ENCODE measurements at places on chromosomes 5 and 9. TPM values are rescaled to one million over a fixed set of nuclear protein-coding genes. Genes with fewer than 3 reads are reported as not detected.
A peak's percentile ranks its signal among the peaks of the same experiment; 100 is the strongest.

GRCh38 chr5:162683284-162683683 is 615.7 kb downstream of the GABRG2 start:
- no peaks in the 10 kb centered on the region for H3K4me1 ChIP-seq
- no peak for DNase-seq

- H3K36me3 ChIP-seq: peaks cover 3% of the 10 kb centered on the region
- H3K27ac ChIP-seq: peak overlapping the region; percentile 96
- peak; percentile 76 for DNase-seq
- H3K27me3 ChIP-seq: no peaks in the 10 kb centered on the region
- peaks cover 59% of the 10 kb centered on the region for H3K4me1 ChIP-seq
Observed at GRCh38 chr5:759111-759751, 25.3 kb downstream of the ZDHHC11B start.

DNA sequence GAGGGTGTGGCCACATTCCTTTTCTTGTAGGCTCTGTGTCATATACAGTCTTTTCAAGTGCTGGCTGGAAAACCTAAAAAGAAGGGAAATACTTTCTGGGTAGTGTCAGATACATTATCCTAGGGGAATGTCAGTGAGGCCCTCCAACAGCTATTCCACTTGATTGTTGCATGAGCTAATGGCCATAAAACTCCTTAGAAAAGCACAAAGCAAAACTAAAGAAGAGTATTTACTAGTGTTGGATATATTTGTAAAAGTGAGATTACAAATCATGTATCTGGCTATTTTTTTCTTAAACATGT is 829 bp downstream of the ANXA1 start:
- peak overlapping the region; percentile 69 for H3K4me3 ChIP-seq
- DNase-seq: no peak
- peaks cover 70% of the 10 kb centered on the region for H3K4me1 ChIP-seq
- H3K27me3 ChIP-seq: no peaks in the 10 kb centered on the region
- peak overlapping the region; percentile 86 for H3K27ac ChIP-seq

GRCh38 chr5:138574744-138575193 is 432 bp downstream of the HSPA9 start:
- no peaks in the 10 kb centered on the region for H3K27me3 ChIP-seq
- H3K27ac ChIP-seq: peak overlapping the region; percentile 98
- peaks cover 49% of the 10 kb centered on the region for H3K4me1 ChIP-seq
- H3K36me3 ChIP-seq: peaks cover 43% of the 10 kb centered on the region
- no peak for DNase-seq
- H3K4me3 ChIP-seq: peak overlapping the region; percentile 85

DNA sequence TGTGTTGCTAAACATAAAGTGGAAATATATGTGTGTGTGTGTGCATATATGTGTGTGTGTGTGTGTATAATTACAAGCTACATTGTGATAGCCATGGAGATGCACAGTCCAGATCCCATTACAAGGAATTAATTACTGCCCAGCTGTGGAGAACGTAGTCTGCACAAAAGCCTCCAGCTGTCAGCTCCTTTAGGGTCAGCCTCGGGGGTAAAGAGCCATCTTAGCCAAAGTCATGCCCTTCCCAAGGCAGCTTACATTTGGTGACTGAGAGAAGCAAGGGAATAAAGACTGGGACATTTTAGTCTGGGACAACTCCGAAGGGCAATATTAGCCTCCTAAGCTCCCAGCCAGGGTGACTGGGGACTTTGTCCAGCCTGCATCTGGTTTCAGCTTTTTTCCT is 21.9 kb upstream of the FOCAD start:
- no peak overlapping the region for H3K27ac ChIP-seq
- no peak for DNase-seq
- no peaks in the 10 kb centered on the region for H3K27me3 ChIP-seq
- no peaks in the 10 kb centered on the region for H3K36me3 ChIP-seq

DNA sequence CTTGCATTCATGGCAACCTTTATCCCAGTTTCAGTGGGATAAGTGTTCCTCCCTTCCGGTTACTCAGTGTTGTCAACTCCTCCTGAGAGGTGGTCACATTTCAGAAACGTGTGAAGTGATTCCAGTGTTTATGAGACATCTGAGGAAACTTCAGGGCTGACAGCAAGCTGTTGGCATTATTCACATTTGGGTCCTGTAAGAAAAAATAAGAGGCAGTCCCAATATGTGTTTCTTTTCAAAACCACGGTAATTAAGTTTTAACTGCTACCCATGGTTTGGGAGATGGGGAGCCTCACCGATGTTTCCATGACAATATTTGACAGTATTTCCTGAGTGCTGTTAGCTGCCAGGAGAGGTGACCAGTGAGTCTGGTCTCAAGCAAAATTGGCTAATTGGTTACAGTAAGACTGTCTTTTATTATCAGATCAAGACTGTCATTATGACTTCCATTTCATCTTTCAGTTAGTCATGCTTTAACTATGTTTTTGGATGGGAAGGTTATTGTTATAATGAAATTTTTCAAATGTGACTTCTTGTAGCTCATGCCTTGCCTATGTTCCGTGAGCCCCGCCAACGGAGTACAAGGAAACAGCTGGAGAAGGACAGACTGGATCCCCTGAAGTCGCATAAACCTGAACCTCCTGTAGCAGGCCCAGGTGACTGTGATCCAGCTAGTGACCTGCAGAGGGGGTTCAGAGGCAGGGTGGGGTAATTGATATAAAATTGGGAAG is 115.3 kb downstream of the GDNF start:
- H3K27ac ChIP-seq: no peak overlapping the region
- no peaks in the 10 kb centered on the region for H3K4me1 ChIP-seq
- no peak overlapping the region for H3K4me3 ChIP-seq
- H3K36me3 ChIP-seq: peaks cover 58% of the 10 kb centered on the region
- H3K27me3 ChIP-seq: no peaks in the 10 kb centered on the region

- no peaks in the 10 kb centered on the region for H3K4me1 ChIP-seq
- H3K27me3 ChIP-seq: no peaks in the 10 kb centered on the region
- no peak overlapping the region for H3K4me3 ChIP-seq
- H3K36me3 ChIP-seq: peaks cover 85% of the 10 kb centered on the region
- no peak for DNase-seq
- no peak overlapping the region for H3K27ac ChIP-seq
Observed at GRCh38 chr5:43536972-43537371, 19.9 kb downstream of the PAIP1 start.

Gene INSL6
- not detected for total RNA-seq

Gene POC5
- 2.7 TPM for total RNA-seq

GRCh38 chr9:68473790-68474189 is 66.9 kb downstream of the TMEM252 start:
- no peaks in the 10 kb centered on the region for H3K36me3 ChIP-seq
- H3K27me3 ChIP-seq: no peaks in the 10 kb centered on the region
- H3K27ac ChIP-seq: peak overlapping the region; percentile 10
- no peak overlapping the region for H3K4me3 ChIP-seq
- peaks cover 72% of the 10 kb centered on the region for H3K4me1 ChIP-seq
- DNase-seq: no peak

DNA sequence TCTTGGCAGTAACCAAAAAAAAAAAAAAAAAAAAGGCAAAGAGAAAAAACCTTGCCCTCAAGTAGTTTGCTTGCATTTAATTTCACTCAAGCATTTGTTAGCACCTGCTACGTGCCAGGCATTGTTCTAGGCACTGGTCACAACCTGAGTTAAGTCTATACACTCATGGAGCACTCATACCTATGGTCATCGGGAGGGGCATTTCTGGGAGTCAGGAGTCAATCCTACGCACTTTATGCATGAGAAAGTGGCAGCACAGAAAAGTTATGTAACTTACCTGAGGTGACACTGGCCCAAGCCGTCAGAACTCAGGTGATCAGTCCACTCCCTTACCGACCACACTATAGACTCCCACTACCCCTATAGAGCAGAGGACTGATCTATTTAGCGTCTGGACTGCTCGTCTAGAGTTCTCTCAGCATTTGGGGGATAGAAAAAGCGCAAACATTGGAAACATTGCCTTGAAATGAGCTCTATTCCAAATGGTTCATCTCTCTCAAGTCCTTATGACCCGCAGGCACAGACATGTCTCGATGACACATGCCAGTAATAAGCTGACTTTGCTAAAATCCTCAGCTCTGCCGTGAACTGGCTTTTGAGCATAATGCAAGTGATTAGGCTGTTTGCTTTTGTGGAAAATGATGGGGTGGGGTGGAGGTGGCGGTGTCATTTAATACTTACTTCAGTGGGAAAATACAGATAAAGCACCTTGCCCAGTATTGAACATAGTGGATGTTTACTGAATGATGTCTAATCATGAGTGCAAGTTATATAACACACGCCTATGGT is 160.2 kb downstream of the ARHGEF28 start:
- H3K36me3 ChIP-seq: no peaks in the 10 kb centered on the region
- no peak overlapping the region for H3K27ac ChIP-seq
- no peak overlapping the region for H3K4me3 ChIP-seq
- DNase-seq: no peak
- H3K27me3 ChIP-seq: peaks cover 12% of the 10 kb centered on the region
- H3K4me1 ChIP-seq: no peaks in the 10 kb centered on the region

DNA sequence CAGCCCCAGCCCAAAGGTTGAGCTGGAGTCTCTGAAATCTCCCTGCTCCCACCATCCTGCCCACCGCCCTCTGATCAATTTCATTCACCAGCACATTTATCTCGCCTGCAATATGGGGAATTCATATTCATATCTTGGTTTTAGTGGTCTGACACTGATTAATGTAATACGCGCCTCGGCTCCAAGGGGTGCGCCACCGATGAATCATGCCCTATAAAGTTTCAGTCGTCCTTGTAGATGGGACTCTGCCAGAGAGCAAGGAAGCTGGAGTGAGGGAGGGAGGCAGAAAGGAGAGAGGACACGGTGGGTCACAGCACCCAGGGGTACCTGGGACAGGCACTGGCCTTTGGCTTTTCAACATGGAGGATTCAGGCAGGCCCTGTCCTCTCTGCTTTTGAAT is 8.9 kb downstream of the IRX1 start:
- H3K4me1 ChIP-seq: peaks cover 39% of the 10 kb centered on the region
- peaks cover 99% of the 10 kb centered on the region for H3K27me3 ChIP-seq
- no peak overlapping the region for H3K27ac ChIP-seq
- H3K4me3 ChIP-seq: no peak overlapping the region
- H3K36me3 ChIP-seq: no peaks in the 10 kb centered on the region

DNA sequence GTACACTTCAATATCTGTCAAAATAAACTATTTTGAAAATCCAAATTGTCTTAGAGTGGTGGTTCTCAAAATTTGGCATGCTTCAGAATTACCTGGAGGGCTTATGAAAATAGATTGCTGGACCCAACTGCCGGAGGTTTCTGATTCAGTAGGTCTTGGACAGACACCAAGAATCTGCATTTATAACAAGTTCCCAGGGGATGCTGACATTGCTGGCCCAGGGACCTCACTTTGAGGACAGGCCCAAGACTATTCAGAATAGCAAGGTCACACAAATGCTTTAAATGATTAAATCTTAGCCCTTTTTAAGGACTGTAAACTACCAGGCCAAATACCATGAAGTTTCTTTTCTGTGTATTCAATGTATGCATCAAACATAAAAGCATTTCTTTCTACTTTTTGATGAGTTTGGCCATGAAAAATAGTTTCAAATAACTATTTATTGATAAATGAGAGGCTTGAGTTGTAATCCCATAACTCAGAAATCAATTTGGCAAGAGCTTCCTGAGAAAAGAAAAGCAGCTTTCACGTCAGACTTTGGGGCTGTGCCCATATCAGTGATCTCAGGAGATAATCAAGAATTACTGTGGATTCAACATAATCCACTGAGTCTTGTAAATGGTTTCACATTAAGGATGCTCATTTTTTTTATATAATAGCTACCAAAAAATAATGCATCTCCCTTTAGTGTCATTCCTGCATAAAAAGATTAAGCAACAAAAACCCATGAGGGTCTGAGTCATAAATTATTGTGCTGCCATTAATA is 191.4 kb downstream of the FRMD3 start:
- H3K4me3 ChIP-seq: no peak overlapping the region
- H3K4me1 ChIP-seq: peaks cover 21% of the 10 kb centered on the region
- peak overlapping the region; percentile 16 for H3K27ac ChIP-seq
- no peaks in the 10 kb centered on the region for H3K27me3 ChIP-seq

- DNase-seq: no peak
- no peaks in the 10 kb centered on the region for H3K4me1 ChIP-seq
- peaks cover 15% of the 10 kb centered on the region for H3K36me3 ChIP-seq
- no peak overlapping the region for H3K27ac ChIP-seq
- H3K27me3 ChIP-seq: no peaks in the 10 kb centered on the region
Observed at GRCh38 chr5:111502956-111503355, 9.4 kb downstream of the STARD4 start.

- H3K4me1 ChIP-seq: no peaks in the 10 kb centered on the region
- H3K4me3 ChIP-seq: no peak overlapping the region
- no peak for DNase-seq
- H3K27ac ChIP-seq: no peak overlapping the region
Observed at GRCh38 chr5:80688648-80689420, 34.1 kb upstream of the DHFR start.

Gene PCDHAC2
- 0.36 TPM for total RNA-seq

Gene SYK
- 5.4 TPM for total RNA-seq

- no peaks in the 10 kb centered on the region for H3K36me3 ChIP-seq
- no peak for DNase-seq
- H3K27me3 ChIP-seq: no peaks in the 10 kb centered on the region
- H3K4me1 ChIP-seq: no peaks in the 10 kb centered on the region
- no peak overlapping the region for H3K27ac ChIP-seq
- no peak overlapping the region for H3K4me3 ChIP-seq
Observed at GRCh38 chr9:31185831-31186230, 1198.6 kb upstream of the ACO1 start.

DNA sequence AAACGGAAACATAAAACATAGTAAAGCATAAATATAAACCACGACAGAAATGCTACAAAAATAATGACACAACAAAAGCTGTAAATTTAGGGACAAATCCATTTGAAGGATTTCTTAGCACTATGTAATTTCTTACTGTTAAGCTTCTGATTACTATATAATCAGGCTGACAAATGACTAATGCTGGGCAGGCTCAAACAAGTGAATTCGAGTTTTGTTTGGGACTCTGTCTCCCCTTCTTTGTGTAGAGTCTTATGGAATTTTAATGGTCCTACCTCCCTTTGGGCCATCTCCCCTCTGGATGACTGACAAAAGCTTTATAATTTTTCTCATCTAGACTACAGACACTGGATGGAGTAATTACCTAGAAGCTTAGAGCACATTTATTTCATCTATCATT is 24.6 kb upstream of the KIF2A start:
- H3K27me3 ChIP-seq: no peaks in the 10 kb centered on the region
- H3K4me3 ChIP-seq: no peak overlapping the region
- H3K4me1 ChIP-seq: peaks cover 3% of the 10 kb centered on the region

Gene DMGDH
- 2.4 TPM for total RNA-seq

DNA sequence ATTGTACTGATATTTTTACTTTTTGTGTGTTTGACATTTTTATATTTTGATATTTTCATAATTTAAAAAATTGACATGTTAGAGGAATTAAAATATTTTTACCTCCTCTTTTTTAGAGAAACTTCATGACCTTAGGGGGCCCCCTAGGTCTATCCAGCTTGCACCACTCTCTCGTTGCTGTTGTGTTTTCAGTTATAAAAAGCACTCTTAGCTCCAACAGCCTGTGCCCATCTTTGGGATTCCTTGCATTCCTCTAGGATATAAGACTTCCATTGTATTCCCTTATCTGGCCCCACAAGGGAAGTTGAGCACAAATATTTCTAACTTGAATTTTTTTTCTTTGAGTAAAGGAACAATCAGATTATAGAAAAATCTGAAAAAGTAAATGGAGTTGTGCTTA is 245.3 kb downstream of the SH3GL2 start:
- no peak for DNase-seq
- no peaks in the 10 kb centered on the region for H3K36me3 ChIP-seq
- H3K4me1 ChIP-seq: peaks cover 22% of the 10 kb centered on the region
- H3K4me3 ChIP-seq: peak overlapping the region; percentile 14

Measured in left ventricle myocardium inferior (tissue), 1 donor.